ENCODE measurements at places on chromosomes 4 and X. TPM values are rescaled to one million over a fixed set of nuclear protein-coding genes. Genes with fewer than 3 reads are reported as not detected.

SHISA3 gene
- 0.68 TPM for total RNA-seq

RPS6KA6 gene
- 0.88 TPM for total RNA-seq

GIMD1 gene
- total RNA-seq = not detected

KLB gene
- 9.1 TPM for total RNA-seq

CLNK gene
- total RNA-seq = 0.17 TPM

CXCL3 gene
- not detected for total RNA-seq

ASB11 gene
- total RNA-seq = 0.33 TPM

SH3D19 gene
- total RNA-seq = 357 TPM

Data from subcutaneous adipose tissue (tissue), 4 donors.